ENCODE measurements at places on chromosomes 13 and 19. TPM values are rescaled to one million over a fixed set of nuclear protein-coding genes. Genes with fewer than 3 reads are reported as not detected.

The ZNF471 gene
- 2.9 TPM for total RNA-seq

The ZNF135 gene
- total RNA-seq = 3.6 TPM

The LILRA5 gene
- total RNA-seq = not detected

The DIAPH3 gene
- total RNA-seq = 7.4 TPM

The ELSPBP1 gene
- not detected for total RNA-seq

The FGF21 gene
- not detected for total RNA-seq

The LILRA1 gene
- not detected for total RNA-seq

The DENND1C gene
- total RNA-seq = not detected

The FCGBP gene
- 0.15 TPM for total RNA-seq

The CERS4 gene
- 2.3 TPM for total RNA-seq

The SELENOV gene
- not detected for total RNA-seq

The NRTN gene
- not detected for total RNA-seq

Measured in smooth muscle cell of the coronary artery (primary cell).